ENCODE measurements at places on chromosomes 13 and 19.
A peak's percentile ranks its signal among the peaks of the same experiment; 100 is the strongest.

GRCh38 chr13:28501547-28501946 is 6.6 kb upstream of the FLT1 start:
- DNase-seq, result no peak

GRCh38 chr19:49315111-49315510 is 9.9 kb downstream of the SLC6A16 start:
- DNase-seq, result no peak

- DNase-seq, result no peak
Observed at GRCh38 chr19:13195678-13196077, 45.5 kb downstream of the IER2 start.

- DNase-seq, result no peak
Observed at GRCh38 chr13:50376895-50377575, 361.8 kb downstream of the KCNRG start.

- no peak for DNase-seq
Observed at GRCh38 chr13:94558716-94559115, 37.2 kb downstream of the TGDS start.

- no peak for DNase-seq
Observed at GRCh38 chr13:100273138-100273537, 184.2 kb downstream of the PCCA start.

DNA sequence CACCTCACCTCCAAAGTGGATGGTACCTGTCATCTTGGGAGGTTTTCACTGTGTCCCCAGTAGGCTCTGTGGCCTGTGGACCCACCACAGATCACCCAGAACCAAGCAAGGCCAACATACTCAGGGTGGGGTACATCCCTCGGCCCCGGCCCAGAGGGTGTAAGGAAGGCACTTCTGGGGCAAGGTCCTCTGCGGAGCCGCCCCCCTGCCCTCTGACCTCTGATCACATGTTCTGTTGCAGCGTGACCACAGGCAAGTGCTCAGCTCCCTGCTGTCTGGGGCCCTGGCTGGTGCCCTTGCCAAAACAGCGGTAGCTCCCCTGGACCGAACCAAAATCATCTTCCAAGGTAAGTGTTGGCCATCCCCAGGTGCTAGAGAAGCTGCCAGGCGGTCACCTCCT is 36.7 kb downstream of the TMEM161A start:
- no peak for DNase-seq

DNA sequence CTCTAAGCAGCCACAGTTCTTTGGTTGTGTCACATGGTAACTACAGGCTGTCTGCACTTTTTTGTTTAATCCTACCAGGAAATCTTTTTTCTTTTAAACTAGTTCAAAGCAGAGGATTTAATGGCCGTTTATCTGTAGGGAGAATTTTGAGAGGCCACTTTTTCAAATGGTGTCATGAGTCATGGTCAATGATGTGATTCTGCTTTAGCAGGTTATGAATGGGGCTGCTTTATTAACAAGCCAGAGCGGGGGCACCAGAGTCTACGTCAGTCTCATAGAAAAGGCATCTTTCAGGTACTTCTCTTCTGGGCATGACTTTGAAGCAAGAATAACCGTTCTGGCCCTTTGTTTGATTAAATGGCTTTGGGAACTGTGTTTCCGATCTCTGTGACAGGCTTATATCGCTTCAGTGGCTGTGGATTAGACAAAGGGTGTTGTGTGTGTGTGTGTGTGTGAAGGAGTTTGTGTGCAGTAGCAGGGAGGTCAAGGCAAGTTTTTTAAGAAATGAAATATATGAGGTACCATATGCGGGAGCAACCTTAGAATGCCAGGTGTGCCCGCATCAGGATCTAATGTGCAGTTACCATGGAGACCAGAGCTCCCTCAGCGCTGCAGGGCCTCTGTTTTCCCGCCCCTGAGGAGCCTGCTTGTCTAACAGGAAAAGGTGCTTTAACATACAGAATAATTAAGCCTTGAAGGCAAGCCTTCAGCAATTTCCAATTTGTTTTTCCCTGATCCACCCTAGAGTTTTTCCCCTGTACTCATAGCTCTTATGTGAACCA is 120.5 kb downstream of the KATNAL1 start:
- no peak for DNase-seq

GRCh38 chr19:42794765-42795164 is 29.3 kb upstream of the PSG8 start:
- no peak for DNase-seq

GRCh38 chr19:37770985-37771384 is 8.4 kb downstream of the ZNF573 start:
- no peak for DNase-seq

DNA sequence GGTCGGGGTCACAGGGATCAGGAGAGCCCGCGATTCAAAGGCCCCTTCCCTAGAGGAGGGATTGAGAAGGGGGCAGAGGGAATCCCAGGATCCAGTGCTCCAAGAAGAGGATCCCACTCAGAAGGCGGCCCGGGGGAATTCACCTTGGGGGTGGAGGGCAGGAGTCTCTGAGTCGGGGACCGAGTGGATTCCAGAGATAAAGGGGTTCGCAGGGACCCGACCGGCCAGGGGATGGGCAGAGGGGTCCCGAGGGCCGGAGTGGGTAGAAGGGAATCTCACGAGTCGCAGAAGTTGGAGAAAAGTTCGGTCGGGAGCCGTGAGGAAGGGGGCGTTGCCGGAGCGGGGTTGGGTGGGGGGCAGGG is 261 bp downstream of the PRKD2 start:
- DNase-seq, result no peak

DNA sequence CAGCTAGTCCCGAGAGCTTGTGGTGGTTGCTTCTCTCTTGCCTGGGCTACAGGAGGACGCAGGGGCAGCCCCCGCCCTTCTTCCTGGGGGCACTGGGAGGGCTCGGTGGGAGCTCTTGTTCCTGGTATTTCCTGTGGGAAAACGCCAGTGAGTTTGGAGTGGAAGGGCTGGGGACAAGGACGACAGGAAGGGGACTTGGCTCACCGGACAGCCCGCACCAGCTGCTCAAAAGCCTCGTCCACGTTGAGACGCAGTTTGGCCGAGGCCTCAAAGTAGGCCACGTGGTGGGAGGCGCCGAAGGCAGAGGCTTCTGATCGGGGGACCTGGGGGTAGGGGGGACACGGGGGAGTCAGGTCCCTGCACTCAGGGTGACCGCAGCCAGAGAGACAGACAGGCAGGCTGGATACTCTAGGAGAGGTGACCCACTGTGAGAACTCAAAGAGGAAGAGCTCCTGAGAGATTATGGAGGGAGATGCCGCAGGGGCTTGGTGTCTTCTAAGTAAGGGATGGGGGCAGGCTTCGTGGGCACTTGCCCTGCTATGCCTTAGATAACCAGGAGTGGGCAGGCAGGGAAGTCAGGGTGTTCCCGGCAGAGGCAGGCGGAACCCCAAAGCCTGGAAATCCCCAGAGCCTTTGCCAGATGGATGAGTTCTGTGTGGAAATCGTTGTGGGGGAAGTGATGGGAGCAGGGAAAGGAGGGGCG is 4.3 kb downstream of the RRAS start:
- DNase-seq, result peak; percentile 28

- DNase-seq, result no peak
Observed at GRCh38 chr19:18193388-18194180, 566 bp downstream of the MPV17L2 start.

DNA sequence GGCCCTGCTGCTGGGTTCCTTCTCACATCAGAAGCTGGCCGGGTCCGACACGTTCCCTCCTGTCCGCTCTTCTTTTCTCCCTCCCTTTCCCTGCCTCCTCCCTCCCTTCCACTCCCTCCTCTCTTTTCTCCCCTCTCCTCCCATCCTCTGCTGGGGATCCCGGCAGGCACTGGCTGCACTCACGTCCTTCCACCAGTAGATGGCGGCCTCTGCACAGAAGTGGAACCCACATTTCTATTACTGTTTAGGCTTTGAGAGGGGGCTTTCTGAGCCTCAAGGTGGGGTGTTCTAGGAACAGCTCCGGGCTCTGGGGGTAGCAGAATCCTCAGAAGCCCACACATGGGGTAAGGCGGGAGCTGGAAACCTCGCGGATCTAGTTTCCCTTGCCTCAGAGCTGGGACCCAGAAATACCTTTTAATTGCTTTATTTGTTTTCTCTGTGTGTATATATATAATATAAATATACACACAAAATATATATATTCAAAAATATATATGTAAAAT is 294.2 kb downstream of the ZNF536 start:
- peak; percentile 17 for DNase-seq

- DNase-seq, result peak; percentile 72
Observed at GRCh38 chr19:35268536-35269437, at the start of gene USF2. TSS of gene USF2 (plus strand) at chr19:35268962. CDS start at chr19:35269102, 140 bp downstream.

DNA sequence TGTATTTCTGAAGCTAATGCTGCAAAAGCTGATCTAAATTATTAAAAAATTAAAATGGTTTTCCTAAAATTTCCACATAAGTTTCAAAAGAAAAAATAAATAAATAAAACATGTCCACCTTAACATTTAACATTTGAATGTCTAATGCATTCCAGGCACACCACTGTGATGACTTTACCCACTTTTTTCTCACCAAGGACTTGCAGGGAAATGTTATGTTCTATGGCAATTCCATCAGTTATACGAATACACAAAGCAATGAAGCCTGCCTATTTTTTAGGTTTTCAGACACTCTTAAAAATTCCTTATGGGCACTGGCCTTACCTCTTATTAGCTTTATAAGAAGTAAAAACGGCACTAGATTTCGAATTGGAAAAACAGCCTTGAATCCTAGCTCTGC is 10.2 kb downstream of the TSC22D1 start:
- DNase-seq, result peak; percentile 28

GRCh38 chr13:87535911-87536310 is 135.3 kb upstream of the SLITRK5 start:
- DNase-seq, result no peak

- peak; percentile 58 for DNase-seq
Observed at GRCh38 chr13:46062185-46062584, 9.6 kb upstream of the ZC3H13 start.

- no peak for DNase-seq
Observed at GRCh38 chr19:5948752-5949564, 29.0 kb downstream of the RANBP3 start.

DNA sequence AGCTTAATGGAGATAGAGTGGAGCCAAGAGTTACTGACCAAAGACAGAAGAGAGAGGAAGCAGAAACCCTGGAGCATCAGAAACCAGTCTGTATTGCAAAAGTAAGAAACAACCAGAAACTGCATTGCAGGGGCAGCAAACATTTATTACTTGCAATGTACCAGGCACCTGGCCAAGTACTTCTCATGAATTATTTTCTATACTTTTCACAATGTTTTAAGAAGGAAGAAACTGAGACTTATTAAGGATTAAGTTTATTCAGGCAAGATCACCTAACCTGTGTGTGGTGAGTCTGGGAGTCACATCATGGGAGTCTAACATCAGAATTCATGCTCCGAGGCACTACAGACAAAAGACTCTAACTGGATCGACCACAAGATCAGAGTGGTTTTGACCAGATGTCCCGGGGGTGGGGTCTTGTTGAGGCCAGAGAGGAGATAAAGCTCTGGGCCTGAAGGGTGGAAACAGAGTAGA is 47.4 kb downstream of the TNFRSF19 start:
- DNase-seq, result peak; percentile 90

- no peak for DNase-seq
Observed at GRCh38 chr13:98423417-98423816, 153.5 kb downstream of the STK24 start.

DNA sequence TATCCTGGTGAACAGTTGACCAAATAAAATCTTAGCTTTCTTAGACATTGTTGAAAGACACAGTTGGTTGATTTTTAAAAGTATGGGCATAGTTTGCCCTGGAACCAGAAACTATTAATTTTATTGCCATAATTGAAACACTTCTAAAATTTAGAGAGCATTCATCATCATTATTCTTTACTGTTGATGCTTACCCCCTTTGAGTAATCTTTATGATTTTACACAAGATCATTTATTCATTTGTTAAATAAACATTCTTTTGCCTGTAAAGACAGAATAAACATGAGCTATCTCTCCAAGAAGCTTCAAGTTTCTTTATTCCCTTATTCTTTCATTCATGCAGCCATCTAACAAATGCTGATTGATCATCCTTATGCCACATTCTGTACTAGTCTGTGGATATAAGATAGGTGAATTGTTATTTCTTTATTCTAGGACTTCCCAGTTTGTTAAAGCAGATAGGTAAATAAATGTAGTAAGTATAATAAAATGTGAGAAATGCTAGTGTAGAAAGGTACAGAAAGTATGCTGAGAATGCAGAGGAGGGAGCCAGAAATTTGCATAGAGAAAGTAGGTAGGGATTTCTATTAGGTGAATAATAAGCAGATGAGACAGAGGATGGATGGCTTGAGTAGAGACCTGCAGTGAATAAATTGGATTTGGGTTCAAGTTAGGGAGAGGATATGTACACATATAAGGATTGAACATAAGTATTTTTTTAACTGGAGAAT is 8.2 kb downstream of the SERTM1 start:
- no peak for DNase-seq

- peak; percentile 58 for DNase-seq
Observed at GRCh38 chr19:28497137-28497536, 715.8 kb downstream of the UQCRFS1 start.

DNA sequence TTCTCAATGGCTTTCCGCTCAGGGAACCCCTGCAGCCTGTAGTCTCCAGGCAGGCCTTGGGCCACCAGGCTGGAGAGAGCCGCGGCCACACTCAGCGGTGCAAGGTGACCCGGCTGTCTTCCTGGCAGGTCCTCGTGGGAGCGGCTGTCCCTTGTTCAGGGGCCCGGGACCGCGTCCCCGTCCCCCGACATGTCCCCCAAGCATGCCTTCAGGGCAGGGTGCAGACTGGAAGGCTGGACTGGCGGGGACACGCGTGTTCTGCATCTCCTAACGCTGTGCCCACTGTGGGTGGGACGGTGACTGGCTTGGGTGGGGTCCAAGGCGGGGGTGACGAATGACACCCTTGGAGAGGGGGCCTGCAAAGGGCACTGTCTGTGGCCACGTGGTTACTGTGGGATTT is 93.6 kb downstream of the WTIP start:
- DNase-seq, result no peak

DNA sequence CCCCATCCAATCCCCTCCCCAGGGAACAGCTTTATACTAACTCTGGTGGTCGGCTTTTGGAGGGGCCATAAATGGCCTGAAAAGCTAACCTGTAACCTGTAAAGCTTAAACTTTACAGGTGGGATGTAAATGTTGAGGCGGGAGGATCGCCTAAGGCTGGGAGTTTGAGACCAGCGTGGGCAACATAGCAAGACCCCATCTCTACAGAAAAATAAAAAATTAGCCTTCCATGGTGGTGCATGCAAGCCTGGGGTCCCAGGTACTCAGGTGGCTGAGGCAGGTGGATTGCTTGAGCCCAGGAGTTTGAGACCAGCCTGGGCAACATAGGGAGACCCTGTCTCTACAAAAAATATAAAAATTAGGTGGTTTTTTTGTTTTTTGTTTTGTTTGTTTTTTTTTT is 18.5 kb downstream of the CARM1 start:
- no peak for DNase-seq

DNA sequence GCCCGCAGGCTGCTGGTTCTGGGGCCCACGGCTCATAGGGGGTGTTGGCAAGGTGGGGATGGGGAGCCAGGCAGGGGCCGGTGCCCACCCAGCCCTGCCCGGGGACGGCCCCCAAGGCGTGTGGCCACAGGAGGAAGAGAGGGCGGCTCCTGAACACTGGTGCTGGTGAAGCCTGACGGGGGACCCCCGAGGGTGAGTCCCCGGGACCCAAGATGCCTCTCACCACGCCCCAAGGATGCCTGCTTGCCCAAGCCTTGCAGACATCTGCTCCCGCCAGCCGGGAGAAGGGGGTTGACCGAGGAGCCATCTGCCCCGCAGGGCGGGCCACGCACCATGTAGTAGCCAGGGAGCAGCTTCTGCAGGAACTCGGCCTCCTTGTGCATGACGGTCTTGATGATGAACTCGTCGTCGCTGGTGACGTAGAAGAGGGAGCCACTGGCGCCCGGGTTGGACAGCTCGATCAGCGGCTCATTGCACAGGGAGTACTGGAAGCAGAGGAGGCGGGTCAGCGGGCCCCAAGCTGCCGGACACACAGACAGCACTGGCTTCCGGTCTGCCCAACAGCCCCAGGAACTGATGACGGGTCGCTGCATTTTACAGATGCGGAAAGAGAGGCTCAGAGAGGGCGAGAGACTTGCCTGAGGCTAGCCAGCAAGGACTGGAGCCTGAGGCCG is 29.6 kb upstream of the CACTIN start:
- peak; percentile 37 for DNase-seq
